Left kidney (tissue), 8 donors: ENCODE measurements at places on chromosomes 3 and 15. TPM values are rescaled to one million over a fixed set of nuclear protein-coding genes. Genes with fewer than 3 reads are reported as not detected.
A peak's percentile ranks its signal among the peaks of the same experiment; 100 is the strongest.

The PIGB gene
- 30.8 TPM for polyA plus RNA-seq

The FAM43A gene
- 3.7 TPM for polyA plus RNA-seq

The AMIGO3 gene
- polyA plus RNA-seq = 2.6 TPM

The TUSC7 gene
- polyA plus RNA-seq = not detected

The CLSTN2 gene
- polyA plus RNA-seq = 2.0 TPM

DNA sequence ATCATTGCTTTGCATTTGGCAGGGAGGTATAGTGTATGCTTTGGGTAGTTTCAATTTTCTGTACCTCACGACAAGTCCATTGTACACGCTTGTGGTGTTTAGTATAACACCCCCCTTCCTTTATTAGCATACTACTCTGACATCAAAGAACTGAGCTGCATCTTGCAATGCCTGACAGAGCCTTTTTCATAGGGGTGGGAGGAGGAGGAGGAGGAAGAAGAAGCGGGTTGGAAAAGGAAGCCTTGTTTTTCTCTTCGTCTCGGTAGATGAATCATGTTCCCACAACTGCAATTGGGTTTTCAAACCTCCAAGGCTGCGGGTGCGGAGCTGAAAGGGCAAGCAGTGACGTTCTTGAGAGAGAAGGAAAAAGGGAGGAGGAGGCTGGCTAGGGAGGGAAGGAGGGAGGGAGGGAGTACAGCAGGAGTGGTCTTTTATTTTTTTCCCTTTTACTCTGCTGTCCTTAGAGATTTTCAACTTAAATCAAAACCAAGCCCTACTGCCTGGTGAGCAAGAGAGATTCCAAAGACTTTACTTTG lies 175.7 kb downstream of the KLHL25 start:
- peak; percentile 79 for DNase-seq

- no peak for DNase-seq
Measured at GRCh38 chr3:22228705-22229104, 477.7 kb upstream of the ZNF385D start.

DNA sequence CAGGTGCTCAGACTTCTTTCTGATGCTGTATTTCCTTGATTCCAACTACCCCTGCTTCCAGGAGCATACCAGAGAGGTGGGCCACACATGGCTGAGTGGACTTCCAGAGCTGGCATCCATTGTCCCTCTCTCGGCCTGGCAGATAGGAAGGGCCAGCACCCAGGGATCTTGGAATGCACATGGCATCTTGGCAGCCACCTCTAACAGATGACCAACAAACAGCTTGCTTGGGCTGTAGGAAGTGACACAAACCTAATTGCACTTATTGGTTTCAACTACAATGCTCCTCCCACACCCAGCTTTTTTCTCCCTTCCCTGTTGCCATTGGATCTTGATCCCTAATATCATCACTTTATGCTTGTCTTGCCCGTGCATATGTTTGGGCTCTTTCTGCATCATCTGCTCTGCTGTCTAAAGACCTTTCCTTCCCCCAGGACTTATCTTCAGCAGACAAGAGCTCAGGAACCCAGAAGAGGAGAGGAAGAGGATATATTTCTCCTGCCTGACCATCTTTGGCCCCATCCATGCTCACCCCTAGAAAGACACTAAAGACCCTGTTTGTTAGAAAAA lies 294.6 kb downstream of the NTRK3 start:
- no peak for DNase-seq

DNA sequence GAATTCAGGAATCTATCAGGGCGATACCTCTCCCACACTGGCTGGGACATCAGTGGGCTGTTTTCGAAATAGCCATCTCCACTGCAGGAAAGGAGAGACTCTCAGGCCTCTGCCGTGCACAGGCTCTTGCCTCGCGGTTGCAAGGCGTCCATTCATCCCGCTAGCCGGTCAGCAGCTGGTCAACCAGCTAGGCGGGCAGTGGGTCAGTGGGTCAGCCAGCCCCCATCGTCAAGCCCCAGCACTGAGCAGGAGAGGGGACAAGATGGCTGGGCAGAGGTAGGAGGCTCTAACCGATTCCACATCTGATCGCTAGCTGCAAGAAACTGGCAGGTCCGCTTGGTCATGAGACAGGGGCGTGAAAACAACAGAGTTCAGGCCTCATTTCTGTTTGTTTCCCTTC lies 45.1 kb downstream of the MUC4 start:
- DNase-seq = no peak

DNA sequence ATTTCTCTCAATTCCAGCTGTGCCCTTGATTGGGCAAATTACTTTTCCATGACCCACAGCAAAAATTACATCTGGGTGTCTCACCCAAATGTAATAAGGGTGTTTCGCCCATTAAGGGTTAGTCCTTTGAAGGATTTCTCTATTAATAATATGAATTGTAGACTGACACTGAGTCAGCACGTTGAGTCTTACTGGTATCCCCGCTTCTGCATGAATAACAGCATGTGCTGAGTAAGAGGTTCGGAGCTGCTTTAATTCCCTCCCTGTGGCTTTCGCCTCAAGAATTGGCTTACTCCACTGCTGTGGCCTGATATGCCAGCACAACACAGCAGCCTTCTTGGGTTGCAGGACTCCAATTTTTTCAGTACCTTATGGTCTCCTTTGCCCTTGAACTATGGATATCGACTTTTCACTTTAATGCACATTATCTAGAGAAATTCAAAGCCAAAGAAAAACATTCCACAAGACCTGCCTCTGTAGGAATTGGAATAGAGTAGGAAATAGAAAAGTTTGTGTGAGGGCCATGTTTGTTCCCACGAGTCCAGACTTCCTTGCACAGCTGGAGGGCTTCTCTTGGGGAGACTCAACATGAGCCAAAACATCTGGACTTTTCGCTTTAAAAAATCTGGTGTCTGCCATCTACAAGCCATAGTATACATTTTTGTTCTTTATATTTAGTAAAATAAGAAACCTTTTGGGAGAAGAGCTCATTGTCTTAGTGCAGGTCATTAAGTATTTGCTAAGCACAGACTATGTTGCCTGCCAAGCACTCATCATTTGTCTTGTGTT lies 20.7 kb upstream of the ERC2 start:
- DNase-seq = peak; percentile 12

GRCh38 chr3:192010490-192010889 lies 549.5 kb downstream of the PYDC2 start:
- DNase-seq = no peak

DNA sequence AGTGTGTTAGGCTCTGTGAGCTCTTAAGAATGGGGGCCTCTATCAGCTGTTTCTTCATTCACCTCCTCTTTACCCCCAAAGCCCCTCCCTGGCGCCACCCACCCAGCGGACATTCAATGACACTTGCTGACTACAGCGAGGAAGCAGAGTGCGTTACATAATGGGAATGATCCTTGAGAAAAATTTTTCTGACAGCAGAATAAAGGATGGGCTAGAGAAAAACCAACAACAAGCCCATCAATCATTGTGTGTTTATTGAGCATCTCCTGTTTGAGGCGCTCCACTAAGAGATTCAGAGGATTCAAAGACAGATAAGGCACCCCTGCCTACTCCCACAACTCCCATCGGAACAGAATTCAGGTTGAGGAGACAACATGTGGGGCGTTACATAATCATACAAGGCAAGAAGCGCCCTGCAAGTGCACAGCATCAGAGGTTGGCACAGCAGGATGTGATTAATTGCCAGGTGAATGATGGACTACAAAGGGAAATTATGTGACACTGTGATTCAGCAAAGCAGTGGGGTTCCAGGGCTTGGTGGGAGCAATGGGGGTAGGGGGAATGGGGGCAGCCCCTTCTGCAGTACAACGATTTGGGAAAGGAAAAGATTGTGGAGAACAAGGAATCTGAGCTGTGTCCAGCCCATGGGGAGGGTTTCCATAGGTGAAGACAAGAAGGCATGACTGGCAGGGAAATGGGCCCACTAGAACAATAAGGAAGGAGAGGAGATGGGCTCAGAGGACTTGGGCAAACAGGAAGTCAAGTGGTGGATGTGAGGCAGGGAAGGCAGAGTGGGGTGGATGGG lies 141.3 kb upstream of the ATP2B2 start:
- DNase-seq = no peak

DNA sequence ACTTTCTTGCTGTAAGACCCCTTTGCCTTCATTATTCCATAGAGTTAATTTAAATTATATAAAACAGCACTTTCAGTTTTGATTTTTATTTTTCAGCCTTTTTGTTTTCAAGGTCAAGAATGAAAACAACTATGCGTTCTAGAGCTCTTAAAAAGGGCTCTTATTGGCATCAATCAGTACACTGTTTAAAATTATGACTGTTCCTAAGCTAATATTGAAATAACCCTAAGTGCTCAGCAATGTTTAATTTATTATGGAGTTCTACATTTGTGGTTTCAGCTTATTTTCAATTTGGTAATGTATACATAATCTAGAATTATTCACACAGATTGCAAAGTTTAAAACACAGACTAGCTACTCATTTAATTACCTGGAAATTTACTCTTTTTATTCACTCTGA lies 179.4 kb downstream of the MBNL1 start:
- DNase-seq = no peak

- no peak for DNase-seq
Measured at GRCh38 chr3:164194842-164195241, 883.5 kb downstream of the SI start.

GRCh38 chr15:94704946-94705345 lies 473.6 kb downstream of the MCTP2 start:
- DNase-seq = no peak

DNA sequence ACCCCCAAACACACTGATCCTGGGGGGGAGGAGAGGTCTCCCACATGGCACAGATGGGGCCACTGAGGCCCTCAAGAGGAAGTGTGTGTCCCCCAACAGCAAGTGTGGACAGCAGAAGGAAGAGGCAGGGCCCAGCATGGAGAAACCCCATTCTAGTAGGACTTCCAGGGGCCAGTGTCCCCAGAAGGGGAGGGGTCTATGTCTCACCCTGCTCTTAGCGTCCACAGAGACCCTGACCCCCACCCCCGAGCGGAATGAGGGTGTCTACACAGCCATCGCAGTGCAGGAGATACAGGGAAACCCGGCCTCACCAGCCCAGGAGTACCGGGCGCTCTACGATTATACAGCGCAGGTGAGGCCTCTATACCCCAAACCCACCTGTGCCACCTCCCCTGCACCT lies 35.3 kb downstream of the TSPAN3 start:
- DNase-seq = no peak

DNA sequence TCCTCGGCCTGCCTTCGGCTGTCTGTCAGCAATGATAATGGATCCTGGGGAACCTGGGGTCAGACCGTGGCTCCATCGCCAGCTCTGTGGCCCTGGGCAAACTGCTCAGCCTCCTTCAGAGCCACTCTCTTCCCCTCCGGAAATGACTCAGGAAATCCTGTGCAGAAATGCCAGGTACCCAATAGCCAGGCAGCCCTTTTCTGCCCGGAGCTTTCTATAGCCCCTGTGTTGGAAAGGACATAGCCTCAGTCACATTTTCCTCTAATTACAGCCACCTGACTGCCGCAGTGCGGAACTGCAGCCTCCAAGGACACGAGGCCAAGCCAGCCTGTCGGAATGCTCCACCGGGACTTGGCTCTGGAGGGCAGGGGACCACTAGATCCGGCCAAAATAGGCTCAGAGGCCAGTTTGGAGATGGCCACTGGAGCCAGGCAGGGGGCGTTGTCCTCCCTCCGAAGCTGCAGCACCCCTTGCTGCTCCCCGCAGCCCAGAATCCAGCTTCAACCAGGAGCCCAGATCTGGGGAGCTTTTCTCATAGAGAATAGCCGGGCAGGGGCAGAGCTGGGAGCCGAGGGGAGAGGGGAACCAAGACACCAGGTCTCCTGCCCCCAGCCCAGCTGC lies 11.6 kb upstream of the ZXDC start:
- DNase-seq = no peak
